Kidney epithelial cell (primary cell): ENCODE measurements at places on chromosomes 1 and 21.

- DNase-seq = no peak
Observed at GRCh38 chr1:31855038-31855845, 39.4 kb upstream of the SPOCD1 start.

DNA sequence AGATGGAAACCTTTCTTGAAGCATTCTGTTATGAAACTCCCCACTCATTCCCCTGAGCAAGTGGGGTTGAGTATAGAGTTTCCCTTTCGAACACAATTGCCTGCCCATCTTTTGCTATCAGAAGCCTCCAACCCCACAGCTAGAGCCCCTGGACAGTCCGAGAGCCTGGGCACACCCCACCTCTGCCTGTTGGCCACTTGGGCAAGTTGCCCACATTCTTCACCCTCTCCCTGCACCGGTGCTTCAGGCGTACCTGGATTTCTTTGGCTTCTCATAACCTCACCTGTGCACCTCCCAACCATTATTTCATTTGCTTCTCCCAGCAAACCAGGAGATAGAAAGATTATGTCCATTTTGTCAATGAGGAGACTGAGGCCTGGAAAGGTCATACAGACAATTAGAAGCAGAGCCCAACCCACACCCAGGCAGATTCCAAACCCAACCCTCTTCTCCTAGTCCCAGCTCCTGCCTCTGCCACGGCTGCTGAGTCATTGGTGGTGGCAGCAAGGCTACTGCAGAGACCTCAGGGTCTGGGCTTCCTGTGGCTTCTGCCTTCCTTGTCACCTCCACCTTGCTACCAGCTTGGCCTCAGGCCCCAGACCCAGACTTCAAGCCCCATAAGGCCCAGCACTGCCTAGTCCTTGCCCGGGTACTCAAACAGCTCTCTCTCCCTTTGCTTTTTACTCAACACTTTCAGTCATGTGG, 118.7 kb upstream of the ZBTB40 start:
- DNase-seq = no peak

GRCh38 chr1:66197785-66198184, 336.2 kb upstream of the SGIP1 start:
- DNase-seq = no peak

DNA sequence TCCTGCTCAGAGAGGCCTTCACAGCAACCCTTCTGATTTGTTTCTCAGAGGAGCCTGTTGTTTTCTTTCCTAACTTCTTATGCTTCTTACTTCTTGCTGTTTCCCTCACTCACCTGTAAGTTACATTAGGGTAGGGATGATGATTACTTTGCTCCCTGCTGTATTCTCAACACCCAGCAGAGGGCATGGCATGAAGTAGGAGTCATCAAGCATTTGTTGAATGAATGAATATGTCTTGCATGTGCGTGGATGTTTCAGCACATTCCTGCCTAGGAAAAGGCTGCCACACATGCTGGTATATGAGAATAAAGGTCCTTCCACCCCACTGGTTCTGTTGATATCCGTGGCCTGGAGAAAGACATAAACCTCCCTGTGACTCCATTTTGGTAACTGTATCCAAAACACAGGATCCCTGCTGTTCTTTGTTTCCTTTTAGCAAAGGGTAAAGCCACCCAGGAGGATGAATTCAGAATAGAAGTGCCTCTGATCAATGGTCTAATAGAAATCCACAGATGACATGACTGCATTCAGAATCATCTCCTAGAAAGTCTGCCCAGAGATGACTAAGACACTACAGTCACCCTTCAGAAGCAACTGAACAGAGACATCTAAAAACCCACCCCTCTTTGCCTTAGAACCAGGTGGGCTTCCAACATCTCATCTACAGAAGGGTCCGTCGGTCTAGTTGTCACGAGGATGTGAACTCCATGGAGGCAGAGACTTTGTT, 168.8 kb downstream of the ZSCAN20 start:
- DNase-seq = no peak

DNA sequence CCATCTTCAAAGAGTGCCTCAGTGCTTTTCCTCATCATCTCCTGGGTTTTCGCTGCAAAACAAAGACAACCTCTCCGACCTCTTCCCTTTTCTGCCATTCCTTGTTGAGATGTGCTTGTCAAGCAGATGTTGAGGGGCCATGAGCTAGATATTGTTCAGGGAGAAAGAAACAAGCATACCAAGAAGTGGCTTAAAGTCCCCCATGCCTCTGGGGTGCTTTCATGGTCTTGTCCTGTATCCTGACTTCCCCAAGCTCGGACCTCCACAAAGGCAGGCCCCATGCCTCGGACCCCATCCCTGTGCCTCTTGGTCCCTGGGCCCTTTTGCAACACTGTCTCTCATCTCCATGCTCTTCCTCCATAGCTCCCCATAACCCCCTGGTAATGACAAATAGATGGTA, 103.8 kb downstream of the C1orf94 start:
- no peak for DNase-seq

DNA sequence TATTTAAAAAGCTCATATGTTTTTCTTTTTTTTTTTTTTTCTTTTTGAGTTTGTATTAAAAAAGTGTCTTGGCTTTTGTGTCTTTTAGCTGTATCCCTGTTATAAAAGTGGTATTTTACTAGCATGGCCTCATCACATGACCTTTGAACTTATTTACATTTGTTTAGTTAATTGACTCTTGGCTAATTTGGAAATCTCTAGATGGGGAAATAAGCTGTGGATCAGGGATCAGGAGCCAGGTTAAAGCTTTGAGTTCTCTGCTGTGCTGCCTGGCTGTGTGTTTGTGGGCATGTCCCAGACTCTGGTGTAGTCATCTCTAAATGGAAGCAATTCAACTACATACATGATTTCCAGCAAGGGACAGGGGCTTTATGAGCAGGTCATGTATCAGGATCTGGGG, 56.5 kb downstream of the HHAT start:
- no peak for DNase-seq

GRCh38 chr1:247639381-247639981, 34.1 kb downstream of the OR2G3 start:
- peak; percentile 7 for DNase-seq

DNA sequence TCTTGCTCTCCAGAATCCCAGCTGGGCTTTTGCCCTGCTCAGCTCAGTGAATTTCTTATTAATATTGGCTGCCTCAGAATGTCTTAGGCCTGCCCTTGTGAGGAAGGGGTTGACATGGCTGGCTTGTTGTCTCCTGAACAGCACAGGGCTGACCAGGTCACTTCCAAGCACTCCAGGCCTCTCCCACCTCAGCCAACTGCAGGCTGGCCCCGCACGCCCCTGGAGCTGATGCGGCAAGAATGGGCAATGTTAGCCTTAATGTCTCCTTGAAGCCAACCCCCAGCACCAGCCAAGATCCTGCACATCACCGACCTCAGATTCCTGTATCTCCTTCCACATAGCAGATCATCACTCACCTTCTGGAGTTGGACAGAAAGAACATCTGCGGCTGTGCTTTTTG, 598.6 kb downstream of the AJAP1 start:
- no peak for DNase-seq

GRCh38 chr1:47709019-47709871, 271.4 kb downstream of the FOXD2 start:
- no peak for DNase-seq

DNA sequence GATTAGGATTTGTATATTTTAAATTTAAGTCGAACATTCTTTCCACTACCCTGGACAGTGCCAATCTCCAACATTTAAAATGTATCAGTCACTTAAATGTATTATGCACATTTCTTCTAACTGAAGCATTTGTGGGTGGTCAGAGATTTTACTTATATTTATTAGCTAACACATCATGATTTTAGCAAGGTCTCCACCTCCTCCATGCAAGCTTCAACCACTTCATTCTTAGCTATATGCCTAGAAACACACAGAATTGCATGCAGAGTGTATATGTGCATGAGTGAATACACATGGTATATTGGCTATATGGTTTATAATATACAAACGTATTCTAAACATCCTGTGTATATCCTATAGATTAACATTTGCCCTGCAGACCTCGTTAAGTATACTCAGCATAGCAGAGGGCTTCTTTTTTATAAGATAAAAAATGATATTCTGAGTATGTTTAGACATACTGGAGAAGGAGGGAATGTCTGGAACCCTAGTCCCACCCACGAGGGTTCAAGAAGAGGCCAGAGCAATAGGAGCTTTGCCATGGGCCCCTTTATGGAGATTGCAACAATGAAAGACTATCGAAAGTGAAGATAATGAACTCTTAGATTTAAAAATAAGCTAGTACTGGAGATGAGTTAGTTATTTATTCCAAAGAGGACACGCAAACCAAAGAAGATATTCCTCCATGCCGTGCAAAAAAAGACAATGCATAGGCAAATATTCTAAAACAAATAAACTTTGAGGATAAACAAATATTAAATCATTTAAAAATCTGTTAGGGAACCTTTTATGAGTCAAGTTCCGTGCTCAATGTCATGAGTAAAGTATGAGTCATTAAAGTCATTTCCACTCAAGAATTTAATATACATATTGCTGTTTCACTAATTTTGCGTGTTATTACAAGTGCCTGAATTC, 480.4 kb downstream of the SIPA1L2 start:
- DNase-seq = no peak

DNA sequence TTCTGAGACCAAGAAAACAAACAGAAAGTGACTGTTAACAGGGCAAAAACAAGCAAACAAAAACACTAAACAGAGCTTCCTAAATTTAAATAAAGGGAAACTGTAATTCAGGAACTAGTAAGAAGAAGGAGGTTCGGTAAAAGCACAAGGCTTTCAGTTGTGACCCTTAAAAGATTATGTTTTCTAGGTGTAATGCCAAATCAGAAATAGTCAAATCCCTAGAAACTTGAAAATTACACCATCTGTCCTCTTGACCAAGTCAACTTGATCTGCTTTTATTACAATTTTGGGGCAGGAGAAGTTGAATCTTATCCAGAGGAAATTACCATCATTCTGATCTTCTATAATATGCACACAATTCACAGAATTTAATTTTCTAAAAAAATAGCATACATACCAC, 754.0 kb upstream of the ADGRL4 start:
- DNase-seq = no peak

- DNase-seq = no peak
Observed at GRCh38 chr1:3863231-3863935, 6.1 kb downstream of the DFFB start.

DNA sequence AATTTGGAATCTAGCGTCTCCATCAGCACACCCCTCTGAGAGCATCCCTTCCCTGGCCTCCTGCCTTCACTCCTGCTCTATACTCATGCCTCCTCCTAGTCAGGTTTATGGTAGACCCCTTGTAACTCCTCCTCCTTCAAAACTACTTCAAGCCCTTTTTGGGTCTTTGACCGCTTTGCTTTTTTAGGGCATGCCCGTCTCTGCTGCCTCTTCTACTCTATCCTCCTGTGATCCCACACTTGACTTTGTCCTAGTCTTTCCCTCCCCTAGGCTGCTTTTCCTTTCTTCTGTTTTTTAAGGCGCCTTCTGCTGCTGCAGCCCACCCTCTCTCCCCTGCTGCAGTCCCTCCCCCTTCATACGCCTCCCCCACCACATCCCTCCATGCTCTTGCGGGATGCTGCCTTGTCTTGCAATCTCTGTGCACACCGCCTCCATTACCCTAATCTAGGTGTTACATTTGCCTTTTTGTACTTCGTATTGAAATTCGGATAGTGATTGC, 1.5 kb downstream of the SNX27 start:
- DNase-seq = no peak

DNA sequence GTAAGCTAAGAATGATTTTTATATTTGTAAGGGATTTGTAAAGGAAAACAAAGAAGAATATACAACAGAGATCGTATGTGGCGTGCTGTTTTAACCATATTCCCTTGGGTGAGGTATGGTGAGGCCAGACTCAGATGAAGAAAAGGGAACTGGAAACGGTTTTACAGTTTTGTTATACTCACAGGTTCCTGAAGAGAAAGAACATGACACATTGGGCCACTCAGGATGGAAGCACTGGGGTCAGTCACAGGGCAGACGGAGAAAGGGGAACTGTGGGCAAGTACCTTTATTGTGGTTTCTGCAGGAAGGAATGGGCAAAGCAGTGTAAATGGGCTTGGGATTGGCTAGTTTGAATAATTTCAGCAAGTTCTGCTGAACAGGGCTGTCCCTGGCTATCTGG, 177.4 kb downstream of the LBR start:
- no peak for DNase-seq

DNA sequence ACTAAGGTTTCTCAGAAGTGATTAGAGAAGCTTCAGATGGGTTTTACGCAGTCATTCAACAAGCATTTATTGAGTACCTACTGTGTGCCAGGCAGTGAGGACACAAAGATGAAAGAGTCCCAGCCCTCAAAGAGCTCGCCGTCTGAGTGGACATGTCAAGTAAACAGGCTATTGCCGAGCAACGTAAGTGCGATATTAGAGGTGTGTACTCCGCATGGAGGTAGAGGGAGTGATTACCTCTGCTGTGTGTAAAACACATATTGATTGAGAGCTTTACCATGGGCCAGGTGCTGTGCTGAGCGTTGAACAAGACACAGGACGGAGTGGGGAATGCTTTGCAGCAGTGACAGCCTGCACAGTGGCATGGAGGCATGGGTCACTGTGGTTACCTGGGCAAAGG, 49.5 kb upstream of the GPR37L1 start:
- DNase-seq = no peak

DNA sequence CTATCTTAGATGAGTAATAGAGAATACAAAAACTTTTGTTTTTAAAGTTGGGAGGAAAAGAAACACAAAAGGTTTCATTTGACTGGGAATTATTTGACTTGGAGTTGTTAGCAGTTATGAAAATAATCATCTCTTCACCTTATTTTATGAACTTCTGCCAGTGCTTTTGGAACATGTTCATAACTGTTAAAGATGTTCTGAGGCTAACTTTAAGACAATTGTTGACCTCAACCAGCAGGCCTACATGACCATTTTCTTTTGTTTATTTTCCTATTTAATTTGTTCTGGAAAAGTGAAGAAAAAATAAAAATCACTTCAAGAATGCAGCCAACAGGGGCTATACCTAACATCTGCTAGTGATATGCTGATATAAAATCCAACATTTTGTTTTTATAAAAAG, 37.4 kb downstream of the JAM2 start:
- no peak for DNase-seq

DNA sequence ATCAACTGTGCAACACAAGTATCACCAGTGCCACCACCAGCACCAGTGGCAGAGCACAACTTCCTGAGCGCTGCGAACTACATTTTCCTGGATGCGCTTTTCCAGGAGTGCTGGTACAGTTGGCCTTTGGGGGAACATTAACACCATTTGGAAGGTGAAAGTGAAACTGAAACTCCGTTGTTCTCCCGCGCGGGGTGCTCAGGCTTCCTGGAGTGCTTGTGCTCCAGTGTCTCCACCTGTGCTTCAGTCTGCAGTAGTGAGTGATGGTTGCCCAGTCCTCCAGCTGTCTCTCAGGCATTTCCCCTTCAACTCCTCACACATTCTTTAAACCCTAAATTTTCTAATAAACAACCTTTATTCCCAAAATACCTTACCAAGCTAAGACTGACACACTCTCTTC, 187.8 kb downstream of the LRRIQ3 start:
- no peak for DNase-seq

GRCh38 chr1:33698361-33699035, 165.4 kb upstream of the HMGB4 start:
- no peak for DNase-seq
